ENCODE measurements at places on chromosomes 2 and 18.

GRCh38 chr2:70566464-70566863 lies 12.8 kb upstream of the TGFA start:
- no peak overlapping the region for H3K27ac ChIP-seq
- H3K4me3 ChIP-seq: no peak overlapping the region
- no peak for DNase-seq

DNA sequence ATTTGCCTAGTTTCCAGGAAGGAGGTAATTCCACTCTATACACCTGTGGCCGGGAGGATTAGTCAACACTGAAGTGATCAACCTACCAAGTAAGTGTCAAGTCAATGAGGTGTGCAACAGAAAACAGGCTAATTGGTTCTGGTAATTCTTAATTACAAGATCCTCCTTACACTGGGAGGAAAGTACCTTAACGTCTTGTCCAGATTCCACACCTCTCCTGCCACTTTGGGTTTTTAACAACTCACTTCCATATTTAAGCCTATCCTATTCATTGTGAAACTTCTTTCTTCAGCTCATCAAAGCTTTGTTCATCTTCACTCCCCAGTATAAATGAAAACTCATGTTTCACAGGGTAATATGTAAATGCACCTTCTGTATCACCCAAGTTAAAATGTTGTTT lies 22.0 kb upstream of the MAP4K4 start:
- H3K27me3 ChIP-seq: no peaks in the 10 kb centered on the region
- no peak for DNase-seq
- peaks cover 6% of the 10 kb centered on the region for H3K36me3 ChIP-seq
- H3K4me3 ChIP-seq: no peak overlapping the region
- H3K27ac ChIP-seq: no peak overlapping the region

DNA sequence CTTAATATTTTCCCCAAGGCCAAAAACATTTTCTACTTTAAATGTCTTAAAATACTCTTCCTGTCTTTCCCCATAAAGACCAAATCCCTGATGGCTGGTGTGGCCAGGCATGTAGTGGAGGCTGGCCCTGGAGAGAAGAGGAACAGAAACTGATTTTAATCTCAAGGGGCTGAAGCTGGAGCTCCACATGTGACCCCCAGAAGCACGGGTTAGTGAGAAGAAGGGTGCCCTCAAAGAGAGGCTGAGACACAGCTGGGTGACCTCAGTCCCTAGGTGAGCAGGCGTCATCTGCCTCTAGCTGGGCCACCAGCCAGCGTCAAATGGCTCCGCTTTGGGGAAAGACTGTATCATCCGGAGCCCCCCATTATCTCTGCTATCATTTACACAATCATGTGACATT lies 19.3 kb upstream of the TMEM18 start:
- no peak overlapping the region for H3K27ac ChIP-seq
- H3K4me3 ChIP-seq: no peak overlapping the region
- H3K27me3 ChIP-seq: peaks cover 26% of the 10 kb centered on the region
- H3K4me1 ChIP-seq: peaks cover 5% of the 10 kb centered on the region

- H3K4me3 ChIP-seq: no peak overlapping the region
- H3K4me1 ChIP-seq: peaks cover 2% of the 10 kb centered on the region
- no peak overlapping the region for H3K27ac ChIP-seq
- no peaks in the 10 kb centered on the region for H3K27me3 ChIP-seq
Measured at GRCh38 chr2:38828460-38828859, 47.3 kb downstream of the DHX57 start.

- H3K27me3 ChIP-seq: no peaks in the 10 kb centered on the region
- no peak for DNase-seq
- no peak overlapping the region for H3K27ac ChIP-seq
- no peaks in the 10 kb centered on the region for H3K36me3 ChIP-seq
- no peaks in the 10 kb centered on the region for H3K4me1 ChIP-seq
Measured at GRCh38 chr2:52311862-52312261, 1279.9 kb upstream of the NRXN1 start.

DNA sequence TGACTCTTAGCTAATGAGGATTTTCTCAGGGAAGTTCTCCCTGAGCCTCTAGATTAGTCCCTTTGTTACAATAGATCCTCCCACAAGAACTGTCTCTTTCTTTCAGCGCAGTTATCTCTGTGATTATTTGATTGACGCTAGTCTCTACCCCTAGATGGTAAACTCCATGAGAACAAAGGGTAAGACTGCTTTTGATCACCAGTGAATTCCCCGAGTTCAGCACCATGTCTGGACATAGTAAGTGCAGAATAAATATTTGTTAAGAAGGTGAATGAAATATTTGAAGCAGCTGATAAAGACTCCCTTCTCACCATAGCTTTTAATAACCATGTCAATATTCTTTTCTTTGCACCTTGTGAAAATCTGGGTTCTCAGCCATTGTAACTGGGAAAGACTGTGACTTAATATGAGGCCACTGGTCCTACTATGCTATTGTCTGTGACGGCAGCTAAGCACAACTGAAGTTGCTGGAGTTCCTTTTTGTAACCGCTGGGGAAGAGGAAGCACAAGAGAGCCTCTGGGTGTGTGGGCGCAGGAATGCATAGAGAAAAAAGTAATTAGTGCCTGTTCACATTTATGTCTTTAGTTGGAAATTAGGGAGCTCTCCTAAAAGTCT lies 214.7 kb downstream of the TGIF1 start:
- H3K4me1 ChIP-seq: peaks cover 23% of the 10 kb centered on the region
- H3K36me3 ChIP-seq: peaks cover 3% of the 10 kb centered on the region
- H3K27me3 ChIP-seq: no peaks in the 10 kb centered on the region

GRCh38 chr18:65415098-65415497 lies 335.7 kb upstream of the CDH7 start:
- H3K27ac ChIP-seq: no peak overlapping the region
- no peaks in the 10 kb centered on the region for H3K4me1 ChIP-seq
- H3K4me3 ChIP-seq: no peak overlapping the region
- no peaks in the 10 kb centered on the region for H3K27me3 ChIP-seq
- H3K36me3 ChIP-seq: no peaks in the 10 kb centered on the region
- no peak for DNase-seq

- DNase-seq: no peak
- H3K4me3 ChIP-seq: no peak overlapping the region
- H3K36me3 ChIP-seq: no peaks in the 10 kb centered on the region
- no peak overlapping the region for H3K27ac ChIP-seq
- peaks cover 8% of the 10 kb centered on the region for H3K27me3 ChIP-seq
Measured at GRCh38 chr2:158031371-158031770, 70.3 kb upstream of the UPP2 start.

DNA sequence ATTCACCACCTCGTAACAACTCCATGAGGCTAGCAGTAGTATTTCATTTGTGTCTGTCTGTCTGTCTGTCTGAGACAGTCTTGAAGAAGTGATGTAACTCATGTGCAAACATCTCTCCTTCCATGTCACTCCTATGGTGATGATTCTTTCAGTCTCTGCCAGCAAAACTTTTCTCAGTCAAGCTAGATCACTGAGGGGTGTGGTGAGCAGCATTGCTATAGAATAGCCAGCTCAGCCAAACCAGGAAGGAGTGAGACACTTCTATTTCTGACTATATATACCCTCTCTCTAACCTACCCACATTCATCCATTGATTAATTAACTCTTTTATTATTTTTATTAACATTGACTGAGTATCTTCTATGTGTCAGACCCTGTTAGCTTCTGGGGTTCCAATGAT lies 1095.1 kb upstream of the GYPC start:
- DNase-seq: no peak
- H3K27me3 ChIP-seq: no peaks in the 10 kb centered on the region
- no peaks in the 10 kb centered on the region for H3K4me1 ChIP-seq
- H3K27ac ChIP-seq: no peak overlapping the region
- H3K4me3 ChIP-seq: no peak overlapping the region

DNA sequence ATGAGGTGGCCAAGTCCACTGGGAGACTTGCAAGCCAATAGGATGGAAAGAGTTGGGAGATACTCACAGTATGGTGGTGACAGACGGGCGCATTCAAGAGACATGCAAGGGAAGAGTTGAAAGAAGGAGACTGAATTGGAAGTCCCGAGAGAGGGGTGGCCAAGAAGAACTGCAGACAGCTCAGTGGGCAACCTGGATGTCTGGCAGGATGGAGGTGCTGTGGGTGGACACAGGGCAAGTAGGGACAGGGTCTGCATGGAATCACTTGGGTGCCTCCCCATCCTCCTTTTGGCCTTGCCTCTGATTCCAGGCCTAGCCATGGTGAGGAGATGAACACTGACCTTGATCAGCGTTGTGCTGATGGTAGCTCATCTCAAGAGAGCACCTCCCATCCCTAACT lies 235.7 kb upstream of the COPS8 start:
- H3K4me3 ChIP-seq: no peak overlapping the region
- no peaks in the 10 kb centered on the region for H3K36me3 ChIP-seq
- H3K27ac ChIP-seq: no peak overlapping the region
- H3K27me3 ChIP-seq: no peaks in the 10 kb centered on the region
- no peaks in the 10 kb centered on the region for H3K4me1 ChIP-seq

- H3K27ac ChIP-seq: peak overlapping the region; percentile 79
- peak overlapping the region; percentile 59 for H3K4me3 ChIP-seq
- peaks cover 9% of the 10 kb centered on the region for H3K4me1 ChIP-seq
- H3K27me3 ChIP-seq: no peaks in the 10 kb centered on the region
- peak; percentile 77 for DNase-seq
- no peaks in the 10 kb centered on the region for H3K36me3 ChIP-seq
Measured at GRCh38 chr2:27735263-27735904, 36.1 kb upstream of the MRPL33 start.

DNA sequence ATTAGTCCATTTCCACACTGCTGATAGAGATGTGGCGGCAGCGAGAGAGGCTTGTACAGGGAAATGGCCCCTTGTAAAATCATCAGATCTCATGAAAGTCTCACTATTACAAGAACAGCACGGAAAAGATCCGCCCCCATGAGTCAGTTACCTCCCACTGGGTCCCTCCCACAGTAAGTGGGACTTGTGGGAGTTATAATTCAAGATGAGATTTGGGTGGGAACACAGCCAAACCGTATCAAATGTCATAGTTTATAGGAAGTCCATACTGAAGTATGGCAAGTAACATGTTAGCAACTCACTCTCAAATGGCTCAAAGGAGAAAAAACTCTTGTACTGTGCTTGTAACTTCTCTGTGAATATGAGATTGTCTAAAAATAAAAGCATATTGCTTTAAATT lies 56.1 kb downstream of the FARP2 start:
- H3K27ac ChIP-seq: no peak overlapping the region
- H3K4me3 ChIP-seq: no peak overlapping the region
- H3K4me1 ChIP-seq: peaks cover 5% of the 10 kb centered on the region
- peaks cover 14% of the 10 kb centered on the region for H3K36me3 ChIP-seq

DNA sequence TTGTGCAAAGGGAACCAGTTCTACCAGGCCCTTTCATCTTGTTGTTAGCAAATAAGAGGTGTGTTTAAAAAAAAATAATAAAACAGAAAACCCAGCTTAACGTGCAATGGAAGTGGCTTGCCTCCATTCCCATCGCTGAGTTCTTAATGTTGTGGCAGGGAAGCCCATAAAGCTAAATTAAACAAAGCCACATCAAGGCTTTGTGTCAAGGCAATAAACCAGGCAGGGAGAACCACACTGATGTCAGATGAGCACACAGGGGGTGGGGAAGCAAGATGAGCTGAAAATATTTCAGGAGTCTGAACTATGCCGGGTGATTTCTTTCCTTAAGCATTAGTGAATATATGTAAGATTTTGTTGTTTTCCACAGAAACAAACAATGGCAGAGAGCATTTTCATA lies 73.5 kb downstream of the PHLPP1 start:
- H3K4me1 ChIP-seq: peaks cover 60% of the 10 kb centered on the region
- no peak overlapping the region for H3K27ac ChIP-seq
- H3K27me3 ChIP-seq: no peaks in the 10 kb centered on the region
- no peaks in the 10 kb centered on the region for H3K36me3 ChIP-seq
- no peak overlapping the region for H3K4me3 ChIP-seq
- no peak for DNase-seq

DNA sequence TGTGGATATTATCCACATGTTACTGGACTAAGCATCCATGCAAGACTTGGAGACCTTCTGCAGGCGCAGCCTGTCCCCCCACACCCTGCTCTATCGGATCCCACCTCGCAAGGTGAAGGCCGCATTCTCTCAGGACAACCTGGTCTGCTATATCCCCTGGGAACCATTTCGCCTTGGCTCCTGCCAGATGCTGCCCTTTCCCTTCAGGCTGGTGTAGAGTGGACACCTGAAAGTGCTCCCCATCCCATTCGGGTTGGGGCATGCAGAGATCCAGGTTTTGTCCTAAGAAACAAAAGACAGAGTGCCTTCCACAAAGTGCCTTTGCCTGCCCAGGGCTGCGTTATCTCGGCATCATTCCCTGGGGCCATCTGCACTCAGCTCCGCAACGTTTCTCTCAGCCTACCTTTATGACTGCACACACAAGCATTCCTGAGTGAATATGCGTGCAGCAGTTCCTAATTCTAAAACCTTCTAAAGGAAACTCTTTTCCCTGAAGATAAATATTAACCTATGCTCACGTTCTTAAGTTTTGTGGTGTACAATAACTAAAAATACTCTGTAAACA lies 20.5 kb downstream of the FHL2 start:
- no peaks in the 10 kb centered on the region for H3K36me3 ChIP-seq
- no peaks in the 10 kb centered on the region for H3K27me3 ChIP-seq
- no peak overlapping the region for H3K27ac ChIP-seq

- DNase-seq: no peak
- H3K4me1 ChIP-seq: peaks cover 64% of the 10 kb centered on the region
- peaks cover 33% of the 10 kb centered on the region for H3K36me3 ChIP-seq
Measured at GRCh38 chr18:79685281-79685680, 5.7 kb downstream of the CTDP1 start.

DNA sequence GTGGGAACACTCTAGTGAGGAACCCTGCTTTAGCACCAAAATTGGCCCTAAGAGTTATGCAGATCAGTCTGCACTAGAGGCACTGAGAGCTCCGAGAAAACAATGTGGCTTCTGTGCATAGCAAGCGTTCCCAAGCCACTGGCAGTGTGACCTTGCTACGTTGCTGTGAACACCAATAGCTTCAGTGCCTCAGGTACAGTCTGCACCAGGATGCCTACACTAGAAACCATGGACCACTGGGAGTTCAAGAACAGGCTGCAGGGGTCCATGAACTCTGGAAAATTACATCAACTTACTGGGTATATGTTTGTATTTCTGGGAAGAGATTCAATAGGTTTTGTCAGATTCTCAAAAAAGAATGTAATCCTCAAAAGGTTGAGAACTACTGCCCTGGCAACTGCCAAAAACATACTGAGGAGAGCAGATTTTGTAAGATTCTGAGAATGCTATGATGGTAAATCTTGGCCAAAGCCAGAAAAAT lies 18.3 kb upstream of the SP3 start:
- no peak overlapping the region for H3K27ac ChIP-seq
- H3K36me3 ChIP-seq: no peaks in the 10 kb centered on the region
- DNase-seq: no peak
- no peak overlapping the region for H3K4me3 ChIP-seq
- H3K4me1 ChIP-seq: peaks cover 8% of the 10 kb centered on the region

- no peaks in the 10 kb centered on the region for H3K36me3 ChIP-seq
- H3K27ac ChIP-seq: no peak overlapping the region
- no peaks in the 10 kb centered on the region for H3K4me1 ChIP-seq
- peaks cover 48% of the 10 kb centered on the region for H3K27me3 ChIP-seq
- DNase-seq: no peak
- H3K4me3 ChIP-seq: no peak overlapping the region
Measured at GRCh38 chr2:181649436-181649979, 7.4 kb downstream of the CERKL start.

- no peak overlapping the region for H3K27ac ChIP-seq
- no peak overlapping the region for H3K4me3 ChIP-seq
- no peak for DNase-seq
- peaks cover 4% of the 10 kb centered on the region for H3K4me1 ChIP-seq
- no peaks in the 10 kb centered on the region for H3K27me3 ChIP-seq
Measured at GRCh38 chr2:1101011-1101782, 150.5 kb downstream of the SNTG2 start.
